ENCODE measurements at places on chromosomes 3 and 15.

DNA sequence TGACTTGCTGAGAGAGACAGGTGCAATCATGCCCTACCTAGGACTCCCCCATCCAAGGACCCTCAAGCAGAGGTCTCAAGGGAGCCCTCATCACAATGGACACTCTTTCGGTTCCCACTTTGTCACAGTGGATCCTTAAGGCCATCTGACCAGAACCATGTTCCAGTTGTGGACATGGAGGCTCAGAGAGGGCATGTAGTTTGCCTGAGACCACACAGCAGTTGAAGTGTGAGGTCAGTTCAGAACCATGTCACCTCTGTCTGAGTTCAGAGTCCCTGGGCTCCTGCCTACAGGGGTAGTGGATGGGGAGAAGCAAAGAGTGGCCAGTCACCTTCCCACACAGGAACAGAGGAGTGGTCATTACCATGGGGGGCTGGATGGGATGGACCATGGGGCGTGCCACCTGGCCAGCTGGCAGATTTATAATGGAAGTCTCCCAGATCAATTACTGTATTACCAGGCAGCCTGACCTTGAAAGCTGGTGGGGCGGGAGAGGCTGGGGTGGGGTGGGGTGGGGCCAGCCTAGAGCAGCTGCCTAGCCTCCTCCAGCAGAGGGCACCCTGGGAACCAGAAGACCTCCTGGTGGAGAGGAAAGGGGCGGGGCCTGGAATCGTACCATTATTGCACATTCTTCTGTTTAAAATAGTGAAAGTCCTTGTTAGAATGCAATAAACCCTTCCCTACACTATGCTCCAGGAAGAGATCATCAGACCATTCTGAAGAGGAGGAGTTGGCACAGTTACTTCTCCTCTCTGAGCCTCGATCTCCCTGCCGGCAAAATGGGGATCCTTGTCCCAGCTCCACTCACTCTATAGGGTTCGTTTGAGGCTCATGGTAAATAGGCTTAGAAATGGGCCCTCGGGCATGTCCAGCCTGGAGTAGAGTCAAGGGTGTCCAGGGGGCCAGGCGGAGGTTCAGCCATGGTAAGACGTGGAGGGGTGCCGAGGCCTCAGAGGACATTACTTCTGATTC lies 26.9 kb upstream of the LINGO1 start:
- peak; percentile 56 for DNase-seq

GRCh38 chr3:45677033-45677446 lies 12.2 kb upstream of the SACM1L start:
- no peak for DNase-seq

GRCh38 chr15:34259566-34259965 lies 34.8 kb downstream of the EMC4 start:
- no peak for DNase-seq

GRCh38 chr3:42535981-42536784 lies 33.7 kb downstream of the VIPR1 start:
- DNase-seq: peak; percentile 11

DNA sequence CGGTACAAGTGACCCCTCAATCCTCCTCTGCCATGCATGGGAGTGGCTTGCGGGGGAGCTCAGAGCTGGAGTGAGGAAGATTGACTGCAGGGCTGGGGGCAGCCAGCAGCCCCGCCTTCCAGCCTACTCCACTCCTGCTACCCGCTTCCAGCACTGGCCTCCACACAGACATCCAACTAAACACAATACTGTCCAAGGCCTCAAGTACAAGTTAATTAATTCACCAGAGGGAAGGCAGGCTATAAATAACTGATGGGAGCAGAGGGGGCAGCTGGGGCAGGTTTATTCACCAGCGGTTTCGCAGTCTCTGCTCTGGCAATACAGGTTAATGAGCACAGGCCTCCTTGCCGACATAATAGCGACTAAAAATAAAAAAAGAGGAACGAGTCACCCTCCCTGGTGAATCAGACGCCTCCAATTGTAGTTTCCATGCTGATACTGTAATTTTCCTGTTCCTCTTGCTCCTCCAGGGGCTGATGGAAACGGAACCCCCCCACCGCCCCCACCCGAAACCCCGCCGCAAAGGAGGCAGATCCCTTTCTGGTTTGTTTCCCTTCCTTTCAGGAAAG lies 166.4 kb upstream of the TLE3 start:
- DNase-seq: no peak

DNA sequence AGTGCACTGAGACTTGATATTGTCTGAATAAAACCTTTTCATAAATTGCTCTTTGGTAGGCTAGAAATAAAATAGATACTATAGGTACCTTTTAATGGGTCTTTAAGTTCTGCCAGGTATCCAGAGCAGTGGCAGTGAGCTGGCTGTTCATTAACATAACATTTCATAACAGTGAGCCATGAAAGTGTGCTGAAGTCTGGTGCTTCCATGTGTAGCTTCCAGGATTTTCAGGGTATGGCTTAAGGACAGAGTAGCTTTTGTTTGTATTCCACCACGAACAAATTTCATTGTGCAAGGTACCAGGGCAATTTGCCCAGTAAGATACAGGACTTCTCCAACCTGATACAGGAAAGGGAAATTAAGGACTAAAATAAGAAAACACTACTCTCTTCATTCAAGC lies 124.7 kb upstream of the NANOGP8 start:
- peak; percentile 7 for DNase-seq

DNA sequence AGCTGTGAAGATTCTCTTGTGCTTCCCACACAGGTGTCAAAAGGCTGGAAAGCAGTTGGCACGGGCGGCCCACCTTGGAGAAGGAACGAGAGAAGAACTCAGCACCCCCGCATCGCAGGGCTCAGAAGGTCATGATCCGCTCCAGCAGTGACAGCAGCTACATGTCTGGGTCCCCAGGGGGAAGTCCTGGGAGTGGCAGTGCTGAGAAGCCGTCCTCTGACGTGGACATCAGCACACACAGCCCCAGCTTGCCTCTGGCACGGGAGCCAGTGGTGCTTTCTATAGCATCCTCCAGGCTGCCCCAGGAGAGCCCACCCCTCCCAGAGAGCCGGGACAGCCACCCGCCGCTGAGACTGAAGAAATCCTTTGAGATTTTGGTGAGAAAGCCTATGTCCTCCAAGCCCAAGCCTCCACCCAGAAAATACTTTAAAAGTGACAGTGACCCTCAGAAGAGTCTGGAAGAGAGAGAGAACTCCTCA lies 31.4 kb downstream of the STARD5 start:
- DNase-seq: no peak

DNA sequence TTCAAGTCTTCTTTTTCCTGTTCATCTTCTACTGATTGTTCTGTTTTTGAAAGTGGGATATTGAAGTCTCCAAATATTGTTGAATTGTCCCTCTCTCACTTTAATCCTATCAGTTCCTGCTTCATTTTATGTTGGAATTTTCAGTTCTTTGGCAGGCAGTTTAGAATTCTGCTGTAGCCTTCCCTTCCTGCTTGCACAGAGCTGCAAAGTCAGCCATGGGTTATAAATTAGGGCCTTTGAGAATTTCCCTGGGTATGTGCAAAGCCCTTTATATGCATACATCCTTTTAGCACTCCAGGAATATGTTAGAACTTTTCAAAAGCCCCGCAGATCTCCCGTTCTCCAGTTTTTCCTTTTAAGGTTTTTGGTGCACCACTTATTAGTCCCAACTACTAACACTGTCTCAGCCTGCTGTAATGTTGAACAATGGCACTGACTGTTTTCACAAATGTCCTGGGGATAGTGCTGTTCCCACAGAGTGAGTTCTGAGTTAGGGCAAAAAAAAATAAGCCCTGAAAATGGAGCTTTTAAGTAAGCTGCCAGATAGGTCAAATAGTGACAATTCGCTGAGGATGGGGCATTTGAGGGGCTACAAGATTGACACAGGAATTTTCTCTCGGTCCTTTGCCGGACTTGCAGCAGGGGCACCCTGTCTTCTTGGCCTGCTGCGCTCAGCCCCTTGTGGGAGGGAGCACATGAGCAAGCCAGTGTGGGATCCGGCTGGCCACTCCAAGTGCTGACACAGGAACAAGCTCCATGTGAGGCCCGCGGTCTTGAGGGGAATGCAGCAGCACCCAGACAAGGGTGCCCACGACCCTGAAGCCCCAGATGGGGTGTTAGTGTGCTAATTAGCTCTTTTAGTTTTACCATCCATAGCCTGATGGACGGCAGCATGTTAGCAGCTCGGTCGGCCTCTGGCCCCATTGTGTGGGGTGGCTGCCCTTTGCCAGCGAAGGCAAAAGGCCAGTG lies 96.0 kb downstream of the VPS8 start:
- peak; percentile 98 for DNase-seq

- DNase-seq: no peak
Measured at GRCh38 chr3:78878011-78878410, 889.8 kb downstream of the ROBO1 start.

GRCh38 chr3:186060222-186060621 lies 48.7 kb downstream of the ETV5 start:
- no peak for DNase-seq

- no peak for DNase-seq
Measured at GRCh38 chr3:121942116-121942786, 48.0 kb downstream of the SLC15A2 start.

DNA sequence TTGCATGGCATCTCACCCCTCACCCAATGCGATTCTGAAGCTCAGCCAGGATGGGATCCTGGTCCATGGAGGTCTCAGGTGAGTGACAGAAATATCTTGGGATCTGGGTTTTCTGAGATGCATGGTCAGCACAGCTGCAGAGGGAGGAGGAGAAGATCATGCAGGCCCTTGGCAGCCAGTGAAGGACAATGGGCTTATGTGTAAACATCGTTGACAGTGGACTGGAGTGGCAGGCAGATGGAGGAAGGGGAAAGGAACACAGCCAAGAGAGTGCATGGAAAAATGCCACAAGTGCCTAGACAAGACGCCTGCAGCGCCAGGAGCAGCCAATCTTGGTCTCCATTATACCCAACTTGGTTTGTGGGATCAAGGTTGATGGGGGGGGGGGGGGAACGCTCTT lies 347.9 kb downstream of the MCTP2 start:
- no peak for DNase-seq

GRCh38 chr3:195186041-195186709 lies 84.8 kb downstream of the XXYLT1 start:
- DNase-seq: no peak

GRCh38 chr15:31268911-31269784 lies 57.5 kb upstream of the KLF13 start:
- DNase-seq: no peak

- no peak for DNase-seq
Measured at GRCh38 chr3:186149319-186149960, 40.6 kb upstream of the ETV5 start.

DNA sequence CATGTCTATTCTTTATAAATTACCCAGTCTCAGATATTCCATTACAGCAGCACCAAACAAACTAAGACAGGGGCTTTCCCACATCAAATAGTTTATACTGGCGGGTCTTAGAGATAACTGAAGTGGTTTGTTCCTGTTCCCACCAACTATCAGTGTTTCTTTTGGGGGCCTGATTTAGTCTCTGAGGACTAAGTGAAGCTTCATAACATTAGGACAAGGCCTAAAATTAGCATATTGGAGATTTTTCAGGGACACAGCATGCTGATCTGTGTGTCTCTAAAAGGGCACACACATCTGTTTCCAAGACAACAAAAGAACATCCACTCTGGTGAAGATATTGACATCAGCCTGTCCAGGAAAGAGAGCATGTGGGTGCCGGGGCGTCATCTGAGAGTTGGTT lies 72.6 kb upstream of the SEMA6D start:
- DNase-seq: no peak

DNA sequence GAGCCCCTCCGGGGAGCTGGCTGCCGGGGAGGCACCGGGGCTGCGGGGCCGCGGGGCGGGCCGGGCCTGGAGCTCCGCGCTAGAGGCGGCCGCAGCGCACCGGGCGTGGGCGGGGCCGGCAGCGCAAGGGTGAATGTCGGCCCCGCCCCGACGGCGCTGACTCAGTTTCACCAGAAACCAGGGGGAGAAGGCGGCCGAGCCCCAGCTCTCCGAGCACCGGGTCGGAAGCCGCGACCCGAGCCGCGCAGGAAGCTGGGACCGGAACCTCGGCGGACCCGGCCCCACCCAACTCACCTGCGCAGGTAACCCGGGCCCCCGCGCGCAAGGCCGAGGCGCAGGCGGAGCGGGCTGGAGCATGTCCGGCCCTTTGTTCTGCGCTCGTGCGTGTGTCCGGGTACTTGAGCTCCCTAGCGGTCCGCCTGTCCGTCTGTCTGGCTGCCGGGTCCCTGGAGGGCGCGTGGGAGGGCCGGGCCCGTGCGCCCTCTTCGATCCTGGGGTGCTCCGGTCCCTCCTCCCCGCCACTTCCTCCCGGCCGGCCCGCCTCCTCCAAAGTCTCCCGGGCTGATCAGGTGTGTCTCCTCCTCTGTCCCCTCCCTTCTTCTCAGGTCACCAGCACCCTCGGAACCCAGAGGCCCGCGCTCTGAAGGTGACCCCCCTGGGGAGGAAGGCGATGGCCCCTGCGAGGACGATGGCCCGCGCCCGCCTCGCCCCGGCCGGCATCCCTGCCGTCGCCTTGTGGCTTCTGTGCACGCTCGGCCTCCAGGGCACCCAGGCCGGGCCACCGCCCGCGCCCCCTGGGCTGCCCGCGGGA lies at the start of gene SPINT1:
SPINT1 (plus strand) TSS at position 164 of the 811 bp plus-strand sequence; CDS start at position 671, 507 bp downstream.
- no peak for DNase-seq

DNA sequence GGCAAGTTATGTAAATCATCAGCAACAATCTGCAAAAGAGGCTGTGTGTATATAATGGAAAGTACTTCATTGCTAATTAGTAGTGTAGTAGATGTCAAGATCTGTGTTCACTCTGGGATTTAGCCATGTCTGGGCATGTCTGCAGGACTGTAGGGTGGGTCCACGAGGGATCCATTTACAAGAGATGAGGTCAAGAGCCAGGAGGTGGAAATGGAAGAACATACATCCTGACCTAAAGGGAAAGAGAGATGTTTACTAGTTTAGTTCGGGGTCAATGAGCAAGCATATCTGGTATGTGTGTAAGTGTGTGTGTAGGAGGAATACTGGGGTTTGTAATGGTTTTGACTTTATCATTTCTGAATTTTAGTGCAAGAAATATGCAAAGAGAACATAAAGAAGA lies 171.5 kb upstream of the NANOGP8 start:
- DNase-seq: no peak

- no peak for DNase-seq
Measured at GRCh38 chr3:61853912-61854311, 292.5 kb downstream of the PTPRG start.

DNA sequence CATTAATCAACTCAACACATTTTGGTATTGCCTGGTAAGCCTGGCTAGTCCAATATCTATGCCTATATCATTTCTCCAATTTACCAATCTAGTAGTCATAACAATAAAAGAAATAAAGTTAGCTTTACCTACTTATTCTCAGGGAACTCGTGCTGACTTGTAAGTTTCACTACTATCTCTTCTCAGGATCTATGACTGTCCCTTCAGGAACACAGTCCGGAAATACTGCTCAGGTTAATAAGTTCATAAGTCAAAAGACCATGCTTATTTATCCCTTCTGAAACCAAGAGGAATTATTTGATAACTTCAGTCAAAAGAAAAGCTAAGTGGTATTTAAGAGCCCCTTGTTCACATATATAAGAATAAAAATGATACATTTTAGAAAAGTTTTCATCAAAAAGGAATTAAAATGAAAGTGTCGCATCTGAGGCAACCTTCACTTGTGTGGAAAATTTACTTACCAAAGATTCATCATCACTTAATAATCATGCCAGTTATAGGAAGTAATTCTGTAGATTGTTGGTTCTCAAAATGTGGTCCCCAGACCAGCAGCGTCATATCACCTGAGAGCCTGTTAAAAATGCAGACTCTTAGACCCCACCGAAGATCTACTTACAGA lies 15.5 kb upstream of the THRB start:
- DNase-seq: no peak

GRCh38 chr3:197775317-197775716 lies 15.7 kb upstream of the LRCH3 start:
- DNase-seq: no peak

Measured in foreskin melanocyte (primary cell).